ENCODE measurements at places on chromosomes 7 and 10.

GRCh38 chr10:95297402-95297801, 6.6 kb upstream of the PDLIM1 start:
- no peak for DNase-seq

GRCh38 chr10:80421050-80421706, 12.8 kb downstream of the PRXL2A start:
- no peak for DNase-seq

DNA sequence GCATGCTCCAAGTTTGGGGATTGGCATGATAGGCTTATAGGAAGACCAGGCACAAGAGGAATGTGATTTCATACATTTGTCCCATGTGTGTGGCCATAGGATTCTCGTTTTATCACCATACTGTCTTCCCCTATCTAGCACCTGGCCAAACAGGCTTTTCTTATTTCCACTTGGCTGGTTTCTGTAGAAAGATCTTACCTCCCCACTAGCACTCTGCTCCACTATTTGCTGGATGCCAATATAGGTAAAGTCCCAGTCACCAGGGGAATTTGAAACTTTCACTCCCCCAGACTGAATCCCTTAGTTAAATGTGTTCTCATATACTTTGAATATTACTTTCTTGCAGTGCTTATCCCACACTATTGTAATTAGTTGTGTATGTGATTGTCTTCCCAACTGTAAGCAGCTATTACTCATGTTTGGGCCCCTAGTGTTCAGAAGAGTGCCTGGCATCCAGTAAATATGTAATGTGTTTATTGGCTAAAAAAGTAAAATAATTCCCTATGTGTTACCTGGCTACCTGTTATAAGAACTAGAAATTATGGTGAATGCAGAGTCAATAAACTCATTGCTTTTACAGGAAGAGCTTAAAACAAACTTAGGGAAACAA, 109.0 kb downstream of the LRMDA start:
- no peak for DNase-seq

DNA sequence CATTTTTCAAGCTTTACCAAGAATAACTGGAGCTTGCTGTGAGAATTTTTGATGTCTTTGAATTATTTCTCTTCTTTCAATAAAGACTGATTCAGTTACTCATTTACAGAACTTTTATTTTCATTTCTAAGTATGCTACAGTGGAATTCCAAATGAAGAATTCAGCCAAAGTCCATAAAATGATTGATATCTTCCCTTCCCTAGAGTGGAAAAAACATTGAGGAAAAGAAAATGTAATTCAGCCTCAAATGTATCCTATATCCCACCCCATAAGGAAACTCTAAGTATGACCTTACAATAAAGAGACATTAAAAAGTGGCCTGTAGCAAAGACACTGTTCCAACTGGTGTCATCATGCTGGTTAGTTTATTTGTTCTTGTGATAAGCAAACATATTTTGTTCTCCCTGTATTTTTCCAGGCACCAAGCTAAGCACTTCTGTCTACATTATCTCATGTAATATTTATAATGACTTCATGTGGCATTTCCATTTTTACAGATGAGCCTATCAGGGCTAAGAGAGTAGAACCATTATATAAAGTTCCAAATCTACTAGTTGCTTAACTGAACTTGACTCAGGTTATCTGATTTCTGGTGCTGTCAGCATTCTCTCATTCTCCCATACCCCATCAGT, 450.4 kb downstream of the NEBL start:
- no peak for DNase-seq

GRCh38 chr10:117246997-117247671, 6.2 kb downstream of the SLC18A2 start:
- DNase-seq: no peak
